ENCODE measurements at places on chromosomes 13 and 19. TPM values are rescaled to one million over a fixed set of nuclear protein-coding genes. Genes with fewer than 3 reads are reported as not detected.

The CABP5 gene
- not detected for total RNA-seq

The TINCR gene
- total RNA-seq = 1.3 TPM

The CBY2 gene
- not detected for total RNA-seq

The PDE4C gene
- total RNA-seq = 8.3 TPM

The OLFM4 gene
- total RNA-seq = not detected

The CLEC17A gene
- total RNA-seq = not detected

The LHFPL6 gene
- 10.6 TPM for total RNA-seq

The MIPEP gene
- 18.7 TPM for total RNA-seq

The TEX26 gene
- total RNA-seq = not detected

The ZNF865 gene
- 7.1 TPM for total RNA-seq

The USHBP1 gene
- 0.39 TPM for total RNA-seq

The ZNF99 gene
- not detected for total RNA-seq

The FAM216B gene
- total RNA-seq = not detected

The CRLF1 gene
- total RNA-seq = 0.69 TPM

The PINLYP gene
- total RNA-seq = 9.2 TPM

The CASP14 gene
- not detected for total RNA-seq

The KL gene
- not detected for total RNA-seq

The RDH8 gene
- total RNA-seq = not detected

The EBI3 gene
- total RNA-seq = not detected
